ENCODE measurements at places on chromosomes 1 and 21. TPM values are rescaled to one million over a fixed set of nuclear protein-coding genes. Genes with fewer than 3 reads are reported as not detected.

MCOLN3 gene
- 4.7 TPM for total RNA-seq

RSPH1 gene
- total RNA-seq: 0.29 TPM

MTARC1 gene
- 2.9 TPM for total RNA-seq

LCE3E gene
- not detected for total RNA-seq

CD1D gene
- under 0.01 TPM for total RNA-seq

Data from osteoblast (primary cell).